Left ventricle myocardium inferior (tissue), 1 donor: ENCODE measurements at places on chromosomes 1 and 21. TPM values are rescaled to one million over a fixed set of nuclear protein-coding genes. Genes with fewer than 3 reads are reported as not detected.

The TGFB2 gene
- 4.4 TPM for total RNA-seq

The TNFRSF1B gene
- total RNA-seq = 16.2 TPM

DNA sequence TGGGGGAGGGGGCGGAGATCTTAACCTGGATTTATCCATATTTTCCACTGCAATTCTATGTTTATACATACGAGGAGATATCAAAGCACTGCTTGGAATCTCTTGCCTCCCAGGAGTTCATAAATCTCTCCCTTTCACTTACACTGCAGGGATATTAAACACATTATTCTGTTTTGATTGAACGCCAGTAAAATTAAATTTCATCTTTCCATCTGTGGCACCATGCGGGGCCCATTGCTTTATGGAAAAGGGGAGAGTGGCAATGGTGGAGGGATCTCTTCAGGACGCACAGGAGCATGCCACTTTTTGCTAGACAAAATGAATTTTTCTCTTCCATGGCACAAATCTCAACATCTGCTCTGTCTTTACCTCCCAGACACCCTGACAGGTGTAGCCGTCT is 648.0 kb upstream of the PLXNA2 start:
- no peak for DNase-seq

GRCh38 chr1:22100168-22100567 is 42.7 kb downstream of the WNT4 start:
- no peak for DNase-seq

The S100A7A gene
- not detected for total RNA-seq

DNA sequence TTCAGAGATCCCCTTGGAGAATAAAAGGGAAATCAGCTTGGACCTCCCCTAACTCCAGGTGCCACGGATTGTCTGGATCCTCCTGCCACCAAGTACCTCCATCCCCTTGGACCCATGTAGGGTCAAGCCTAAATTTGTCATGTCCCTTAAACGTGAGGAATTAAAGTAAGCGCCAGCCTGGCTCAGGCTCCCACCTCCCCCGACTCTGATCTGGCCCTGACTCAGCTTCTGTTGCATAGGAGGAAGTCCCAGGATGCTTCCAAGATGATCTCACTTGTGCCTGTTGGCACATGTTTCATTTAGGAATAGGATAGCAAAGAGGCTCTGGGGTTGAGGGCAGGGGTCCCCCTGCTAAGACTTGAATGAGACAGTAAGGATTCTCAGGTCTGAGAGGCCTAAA is 231.9 kb upstream of the JUN start:
- no peak for DNase-seq

- no peak for DNase-seq
Observed at GRCh38 chr1:200558866-200559459, 61.6 kb downstream of the KIF14 start.

The LAPTM5 gene
- total RNA-seq = 18.8 TPM

- no peak for DNase-seq
Observed at GRCh38 chr1:9960706-9961562, 17.7 kb downstream of the NMNAT1 start.

The RNU1-1 gene
- total RNA-seq = 6,072 TPM

The S100A12 gene
- total RNA-seq = 2.3 TPM

DNA sequence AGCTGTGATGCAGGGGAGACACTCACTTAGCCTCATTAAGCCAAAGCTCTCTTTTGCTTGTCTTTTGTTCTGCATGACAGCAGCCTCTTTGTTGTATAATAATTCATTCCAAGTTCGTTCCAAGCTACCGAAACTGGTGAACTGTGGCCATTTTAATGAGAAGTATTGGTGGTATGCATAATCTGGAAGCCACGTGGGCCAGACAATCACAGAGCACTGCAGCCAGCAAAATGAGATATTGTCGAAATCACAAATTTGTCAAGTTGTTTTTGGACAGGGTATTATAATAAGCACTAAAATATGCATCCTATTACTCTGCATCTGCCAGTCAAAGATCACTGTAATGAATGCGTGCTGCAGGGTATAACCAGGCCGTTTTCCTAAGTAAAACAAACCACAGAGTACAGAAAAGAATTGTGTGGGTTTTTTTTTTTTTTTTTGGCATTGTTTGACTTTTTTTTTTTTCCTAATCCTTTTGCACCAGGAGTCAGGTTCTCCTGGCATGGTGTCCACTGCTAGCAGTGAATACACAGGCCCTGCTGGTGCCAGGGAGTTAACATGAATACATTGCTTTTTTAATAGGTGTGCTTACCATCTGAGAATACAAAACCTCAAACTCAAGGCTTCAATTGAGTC is 423.9 kb downstream of the PTBP2 start:
- DNase-seq = no peak

DNA sequence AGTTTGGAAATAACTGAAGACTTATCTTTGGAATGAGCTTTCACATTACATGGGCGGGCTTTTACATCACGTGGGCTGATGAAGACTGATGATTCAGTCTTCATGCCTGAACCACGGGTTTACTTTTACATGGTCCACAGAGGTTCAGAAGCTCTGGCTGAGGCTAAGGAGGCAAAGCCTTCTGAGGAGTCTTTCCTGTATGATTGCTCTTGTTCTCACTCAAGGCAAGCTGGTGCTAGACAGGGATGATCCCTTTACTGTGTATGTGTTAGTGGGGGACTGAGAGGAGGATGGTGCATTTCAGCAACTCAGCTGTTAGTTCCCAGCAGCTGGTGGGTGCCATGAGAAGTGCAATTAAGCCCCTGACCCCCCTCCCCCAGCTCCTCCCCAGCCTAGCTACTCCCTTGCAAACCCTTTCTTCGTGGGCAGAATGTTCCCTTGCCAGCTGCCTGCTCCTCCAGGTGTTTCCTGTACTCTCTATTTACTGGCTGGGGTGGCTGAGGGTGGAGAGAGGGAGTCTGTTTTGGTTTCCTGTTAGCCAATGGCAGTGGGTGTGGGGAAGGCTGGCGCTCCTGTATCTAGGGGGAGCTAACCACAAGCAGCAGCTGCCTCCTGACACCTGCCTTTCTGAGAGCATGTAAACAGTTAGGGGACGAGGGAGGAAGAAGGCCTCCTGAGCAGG is 15.4 kb downstream of the BTG2 start:
- DNase-seq = peak; percentile 49

- DNase-seq = no peak
Observed at GRCh38 chr1:241596633-241597032, 43.5 kb downstream of the CHML start.

GRCh38 chr1:7478809-7479499 is 292.1 kb upstream of the VAMP3 start:
- peak; percentile 86 for DNase-seq

- DNase-seq = no peak
Observed at GRCh38 chr1:235702412-235702811, 52.8 kb upstream of the GNG4 start.

DNA sequence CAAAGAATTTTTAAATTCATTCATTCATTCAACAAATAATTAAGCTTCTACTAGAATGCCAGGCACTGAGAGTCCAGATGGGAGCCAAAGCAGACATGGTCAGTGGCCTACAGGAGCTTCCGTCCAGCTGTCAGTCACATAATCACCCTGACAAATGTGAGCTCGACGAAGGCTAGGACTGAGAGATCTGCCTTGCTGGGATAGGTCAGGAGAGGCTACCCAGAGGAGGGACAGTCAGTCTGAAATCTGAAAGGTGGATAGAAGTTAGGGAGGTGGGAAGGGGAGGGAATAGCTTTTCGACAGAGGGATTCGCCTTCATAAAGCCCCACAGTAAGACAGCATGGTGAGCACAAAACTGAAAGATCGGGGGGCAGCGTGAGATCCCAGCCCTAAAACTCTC is 8.3 kb downstream of the EPHX1 start:
- no peak for DNase-seq

The ACTL8 gene
- total RNA-seq = not detected

- no peak for DNase-seq
Observed at GRCh38 chr1:229420765-229421164, 13.1 kb downstream of the ACTA1 start.

The HCRTR1 gene
- total RNA-seq = 0.44 TPM

The MSH4 gene
- total RNA-seq = 0.25 TPM

GRCh38 chr1:28915031-28915895 is 894 bp downstream of the EPB41 start:
- DNase-seq = no peak

The DPM3 gene
- 54.5 TPM for total RNA-seq

The ZBTB17 gene
- total RNA-seq = 24.7 TPM

DNA sequence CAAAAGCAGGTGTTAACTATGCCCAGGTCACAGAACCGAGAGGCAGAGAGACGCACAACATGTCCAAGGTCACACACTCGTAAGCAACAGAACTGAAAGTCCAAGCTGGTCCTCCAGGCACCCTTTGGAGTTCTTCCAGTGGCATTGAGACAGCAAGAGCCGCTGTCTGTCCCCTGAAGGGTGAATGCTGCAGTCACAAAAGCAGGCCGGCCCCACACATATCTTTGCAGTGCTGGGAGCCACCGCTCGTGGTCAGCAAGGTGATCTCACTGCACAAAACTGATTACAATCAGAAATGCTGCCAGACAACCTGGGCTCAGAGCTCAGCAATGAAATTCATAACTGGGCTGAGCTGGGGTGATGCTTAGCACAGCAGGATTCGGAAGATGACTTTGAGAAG is 47.4 kb upstream of the RAB4A start:
- no peak for DNase-seq

- DNase-seq = no peak
Observed at GRCh38 chr1:28470146-28470545, 35.7 kb upstream of the RCC1 start.

GRCh38 chr1:180160357-180160756 is 5.7 kb downstream of the QSOX1 start:
- DNase-seq = no peak

The PLCH2 gene
- total RNA-seq = 0.16 TPM

GRCh38 chr1:2875707-2876561 is 74.4 kb upstream of the TTC34 start:
- DNase-seq = peak; percentile 32

The TLCD4 gene
- 75.7 TPM for total RNA-seq

DNA sequence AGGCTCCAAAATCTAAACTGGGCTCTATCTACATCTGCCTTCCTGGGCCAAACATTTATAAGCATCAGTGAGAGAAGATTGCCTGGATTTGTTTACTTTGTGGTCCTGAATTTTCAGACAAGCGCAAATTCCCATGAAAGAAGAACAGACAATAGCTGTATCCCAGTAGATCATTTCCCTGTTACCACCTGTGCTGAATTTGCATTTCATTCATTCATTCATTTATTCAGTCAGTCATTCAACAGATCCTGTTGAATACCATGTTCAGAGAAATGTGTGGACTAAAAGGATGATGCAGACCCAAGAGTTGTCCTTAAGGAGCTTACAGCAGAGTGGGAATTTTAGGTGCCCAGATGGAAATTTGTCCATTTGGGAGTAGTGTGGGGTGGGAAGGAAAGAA is 2.2 kb downstream of the PGM1 start:
- DNase-seq = no peak

The ERICH3 gene
- not detected for total RNA-seq

DNA sequence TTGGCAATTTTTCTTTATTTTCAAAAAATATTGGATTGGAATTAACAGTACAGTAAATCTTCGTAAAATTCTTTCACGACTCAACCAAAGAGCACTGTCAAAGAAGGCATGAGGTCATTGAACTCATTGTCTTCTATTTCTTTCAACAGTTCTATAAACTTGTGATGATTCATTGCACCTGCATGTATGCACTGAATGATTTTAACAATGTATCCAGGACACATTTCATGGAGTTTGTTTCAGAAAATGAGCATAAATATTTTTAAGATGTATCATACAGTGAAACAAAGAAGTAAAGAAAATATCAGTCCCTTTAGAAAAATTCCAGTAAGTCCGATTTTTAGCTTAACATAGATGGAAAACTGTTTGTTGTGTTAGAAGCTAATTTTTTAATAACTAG is 33.6 kb upstream of the CD34 start:
- no peak for DNase-seq

The SAMD11 gene
- 2.4 TPM for total RNA-seq

DNA sequence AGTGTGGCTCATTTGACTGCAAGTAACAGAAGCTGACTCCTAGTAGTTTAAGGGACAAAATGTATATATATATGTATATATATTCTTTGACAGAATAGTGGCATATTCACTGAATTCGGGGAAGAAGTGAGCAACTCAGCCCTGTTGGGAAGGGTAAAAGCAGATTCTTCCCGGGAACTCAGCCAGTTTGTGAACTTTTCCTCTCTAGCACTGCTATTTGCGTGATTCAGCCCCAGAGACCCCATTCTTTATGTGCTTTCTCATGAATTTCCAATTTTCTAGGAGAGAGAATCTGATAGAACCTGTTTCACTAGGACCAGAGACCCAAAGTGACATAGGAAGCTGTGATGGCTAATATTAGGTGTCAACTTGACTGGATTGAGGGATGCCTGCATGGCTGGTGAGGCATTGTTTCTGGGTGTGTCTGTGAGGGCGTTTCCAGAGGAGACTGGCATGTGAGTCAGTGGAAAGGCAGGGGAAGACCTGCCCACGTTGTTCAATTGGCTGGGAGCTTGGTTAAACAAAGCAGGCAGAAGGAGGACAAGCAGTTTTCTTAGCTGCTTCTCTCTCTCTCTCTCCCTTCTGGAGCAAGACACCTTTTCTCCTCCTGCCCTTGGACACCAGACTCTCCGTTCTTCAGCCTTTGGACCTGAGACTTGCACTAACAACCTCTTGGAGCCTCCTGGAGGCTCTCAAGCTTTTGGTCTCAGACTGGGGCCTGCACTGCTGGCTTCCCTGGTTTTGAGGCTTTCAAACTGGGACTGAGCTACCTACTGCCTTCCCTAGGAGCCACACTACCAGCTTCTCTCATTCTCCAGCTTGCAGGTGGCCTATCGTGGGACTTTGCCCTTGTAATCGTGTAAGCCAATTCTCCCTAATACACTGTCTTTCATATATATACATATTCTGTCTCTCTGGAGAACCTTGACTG is 93.4 kb upstream of the KCNK1 start:
- DNase-seq = no peak

GRCh38 chr1:161185732-161186311 is 8.5 kb upstream of the B4GALT3 start:
- no peak for DNase-seq
